ENCODE measurements at places on chromosomes 1 and 21. TPM values are rescaled to one million over a fixed set of nuclear protein-coding genes. Genes with fewer than 3 reads are reported as not detected.

IRF6 gene
- 1.6 TPM for polyA plus RNA-seq

C1orf185 gene
- polyA plus RNA-seq = not detected

DNA sequence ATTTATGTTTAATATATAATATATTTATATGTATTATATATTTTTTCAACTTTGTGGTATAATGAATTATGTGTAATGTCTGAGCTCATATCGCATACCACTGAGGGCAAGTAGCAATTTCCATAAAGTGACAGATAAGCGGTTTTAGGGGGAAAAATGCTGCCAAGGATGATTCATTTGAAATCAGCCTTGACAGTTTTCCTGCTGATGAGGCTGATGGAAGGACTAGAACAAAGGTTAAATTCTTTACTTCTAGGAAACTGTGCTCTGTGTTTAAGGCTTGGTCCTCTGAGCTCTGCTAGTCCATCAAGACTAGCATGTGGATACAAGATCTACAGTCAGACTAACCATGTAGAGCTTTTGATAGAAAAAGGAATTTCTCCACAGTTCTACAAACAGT is 19.3 kb upstream of the DDAH1 start:
- no peak for DNase-seq
- peaks cover 16% of the 10 kb centered on the region for H3K36me3 ChIP-seq
- H3K27ac ChIP-seq = no peak overlapping the region

DNA sequence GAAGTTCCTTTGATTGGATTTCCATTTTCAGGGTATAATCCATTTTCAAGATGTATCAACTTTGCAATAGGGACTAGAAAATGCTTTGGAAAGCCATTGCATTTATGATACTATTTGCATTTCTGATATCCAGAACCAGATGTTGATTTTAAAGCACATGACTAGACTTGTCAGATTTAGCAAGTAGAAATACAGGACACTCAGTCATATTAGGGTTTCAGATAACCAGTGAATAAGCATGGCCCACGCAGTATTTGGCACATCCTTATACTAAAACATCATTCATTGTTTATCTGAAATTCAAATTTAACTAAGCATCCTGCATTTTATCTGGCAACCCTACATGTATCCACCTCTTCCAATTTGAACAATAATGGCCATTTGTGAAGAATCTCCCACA is 113.3 kb upstream of the DPT start:
- DNase-seq = no peak
- no peaks in the 10 kb centered on the region for H3K36me3 ChIP-seq
- H3K4me3 ChIP-seq = no peak overlapping the region

DNA sequence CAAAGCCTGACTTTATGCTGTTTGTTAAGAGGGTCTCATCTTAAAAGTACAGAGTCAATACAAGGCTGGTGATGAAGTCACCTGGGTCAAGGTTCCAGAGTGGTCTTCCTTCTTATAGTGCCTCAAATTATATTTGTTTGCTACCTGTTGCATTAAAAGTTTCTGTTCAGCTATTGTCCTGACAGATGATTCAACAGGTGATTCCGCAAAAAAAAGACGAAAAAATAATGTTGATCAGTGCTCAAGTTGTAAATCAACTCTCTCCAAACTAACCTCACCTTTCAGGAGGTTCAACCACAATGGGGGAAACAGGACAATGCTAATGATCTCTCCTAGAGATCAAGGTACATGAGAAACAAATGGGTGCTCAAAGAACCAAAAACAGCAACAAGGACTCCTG is 35.7 kb downstream of the HSF2BP start:
- peaks cover 4% of the 10 kb centered on the region for H3K36me3 ChIP-seq
- no peak overlapping the region for H3K27ac ChIP-seq
- H3K4me3 ChIP-seq = no peak overlapping the region
- no peaks in the 10 kb centered on the region for H3K27me3 ChIP-seq
- peaks cover 6% of the 10 kb centered on the region for H3K4me1 ChIP-seq
